ENCODE measurements at places on chromosomes 1 and 21.

DNA sequence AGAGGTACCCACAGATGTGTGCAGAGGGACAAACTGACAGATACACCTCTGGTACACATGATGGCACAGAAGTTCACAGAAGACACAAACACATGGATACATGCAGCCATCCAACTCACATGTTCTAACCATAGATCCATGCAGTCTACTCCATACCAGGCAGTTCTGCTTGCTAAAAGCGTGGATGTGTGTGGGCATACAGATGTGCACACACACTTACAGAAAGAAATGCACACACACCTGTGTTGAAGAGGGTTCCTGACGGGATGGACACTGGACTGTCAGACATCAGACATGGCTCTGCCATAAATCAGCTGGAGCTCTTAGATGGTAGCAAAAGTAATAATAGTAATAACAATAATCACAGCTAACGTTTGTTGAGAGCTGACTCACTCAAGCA, 6.8 kb downstream of the CD52 start:
- no peak for DNase-seq

DNA sequence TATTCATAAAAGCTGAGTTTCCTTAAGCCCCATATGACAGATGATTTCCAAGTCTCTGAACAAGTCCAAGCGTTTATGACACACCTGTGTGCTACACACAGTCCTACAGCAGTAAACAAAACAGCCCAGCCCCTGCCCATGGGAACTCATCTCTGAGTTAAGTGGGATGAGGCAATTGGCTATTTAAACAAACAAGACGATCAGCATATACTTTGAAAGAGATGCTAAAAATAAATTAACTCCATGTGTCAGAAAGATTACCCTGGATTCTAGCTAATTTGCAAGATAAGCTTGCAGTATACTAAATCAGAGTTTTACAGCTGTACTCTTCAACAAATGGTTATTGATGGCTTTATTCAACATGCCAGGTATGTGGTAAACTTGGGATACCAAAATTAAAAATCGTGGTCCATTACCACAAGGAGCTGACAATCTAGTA, 7.0 kb downstream of the PSMG1 start:
- no peak for DNase-seq

DNA sequence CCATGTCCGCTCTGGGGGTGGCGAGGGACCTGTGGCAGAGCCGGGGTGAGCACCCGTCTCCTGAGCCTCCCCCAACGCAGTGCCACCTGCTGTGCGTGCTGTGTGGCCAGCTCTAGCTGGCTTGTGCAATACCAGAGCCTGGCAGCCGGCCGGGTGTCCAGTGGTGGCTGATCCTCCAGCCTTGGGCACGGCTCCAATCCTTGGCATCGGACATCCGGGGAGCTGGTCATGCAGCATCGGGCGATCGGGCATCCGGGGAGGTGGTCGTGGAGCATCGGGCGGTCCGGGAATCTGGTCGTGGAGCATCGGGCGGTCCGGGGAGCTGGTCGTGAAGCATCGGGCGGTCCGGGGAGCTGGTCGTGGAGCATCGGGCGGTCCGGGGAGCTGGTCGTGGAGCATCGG, 8.1 kb downstream of the SLX9 start:
- DNase-seq = no peak

- DNase-seq = peak; percentile 50
These were observed 9.0 kb upstream of the IFNGR2 start for GRCh38 chr21:33394260-33394659.

- DNase-seq = no peak
These were observed 228.8 kb downstream of the DISC1 start for GRCh38 chr1:231855361-231855760.

GRCh38 chr1:205491794-205492193, 12.7 kb upstream of the CDK18 start:
- no peak for DNase-seq
